ENCODE measurements at places on chromosomes 5 and 9. TPM values are rescaled to one million over a fixed set of nuclear protein-coding genes. Genes with fewer than 3 reads are reported as not detected.

IFNE gene
- total RNA-seq, result 0.35 TPM

LURAP1L gene
- total RNA-seq, result 0.74 TPM

ZCCHC7 gene
- total RNA-seq, result 29.8 TPM

PCDHB14 gene
- 4.1 TPM for total RNA-seq

TEX10 gene
- total RNA-seq, result 98.7 TPM

ADAMTS12 gene
- total RNA-seq, result 12.4 TPM

PCDHGB2 gene
- total RNA-seq, result 5.8 TPM

MYOT gene
- not detected for total RNA-seq

GRCh38 chr9:137430723-137431415, 7.7 kb downstream of the NOXA1 start:
- DNase-seq, result no peak

GRCh38 chr5:19676895-19677294, 311.1 kb downstream of the CDH18 start:
- no peak for DNase-seq

GRCh38 chr5:90201923-90202322, 207.6 kb downstream of the CETN3 start:
- DNase-seq, result no peak

DNA sequence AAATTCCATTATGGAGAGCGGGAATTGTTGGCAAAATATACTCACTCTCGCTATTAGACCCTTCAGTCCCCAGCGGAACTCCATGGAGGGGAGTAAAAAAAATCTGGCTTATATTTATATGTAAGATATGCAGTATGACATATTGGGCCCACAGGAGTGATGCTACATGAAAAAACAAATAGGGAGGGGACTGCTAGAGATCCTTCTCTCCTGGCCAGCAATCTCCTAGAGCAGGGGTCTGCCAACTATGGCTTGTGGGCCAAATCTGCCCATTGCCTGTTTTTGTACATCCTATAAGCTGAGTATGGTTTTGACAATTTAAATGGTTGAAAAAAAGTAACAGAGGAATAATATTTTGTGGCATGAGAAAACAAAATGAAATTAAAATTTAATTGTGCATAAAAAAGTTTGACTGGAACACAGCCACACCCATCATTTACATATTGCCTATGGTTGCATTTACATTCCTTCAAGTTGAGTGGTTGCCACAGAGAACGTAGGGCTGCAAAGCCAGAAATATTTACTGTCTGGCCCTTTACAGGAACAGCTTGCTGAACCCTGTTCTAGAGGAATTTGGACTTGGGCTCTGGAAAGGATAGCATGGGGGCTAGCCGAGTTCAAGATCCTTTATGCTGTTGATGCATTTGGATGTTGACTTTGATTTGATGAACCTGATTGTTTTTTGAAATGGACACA, 197.3 kb upstream of the CLINT1 start:
- no peak for DNase-seq

- no peak for DNase-seq
Measured at GRCh38 chr5:73674669-73675004, 48.6 kb downstream of the ARHGEF28 start.

GRCh38 chr5:156367597-156367996, 40.6 kb downstream of the SGCD start:
- peak; percentile 17 for DNase-seq

GRCh38 chr5:95801532-95801931, 21.0 kb downstream of the GLRX start:
- no peak for DNase-seq

DNA sequence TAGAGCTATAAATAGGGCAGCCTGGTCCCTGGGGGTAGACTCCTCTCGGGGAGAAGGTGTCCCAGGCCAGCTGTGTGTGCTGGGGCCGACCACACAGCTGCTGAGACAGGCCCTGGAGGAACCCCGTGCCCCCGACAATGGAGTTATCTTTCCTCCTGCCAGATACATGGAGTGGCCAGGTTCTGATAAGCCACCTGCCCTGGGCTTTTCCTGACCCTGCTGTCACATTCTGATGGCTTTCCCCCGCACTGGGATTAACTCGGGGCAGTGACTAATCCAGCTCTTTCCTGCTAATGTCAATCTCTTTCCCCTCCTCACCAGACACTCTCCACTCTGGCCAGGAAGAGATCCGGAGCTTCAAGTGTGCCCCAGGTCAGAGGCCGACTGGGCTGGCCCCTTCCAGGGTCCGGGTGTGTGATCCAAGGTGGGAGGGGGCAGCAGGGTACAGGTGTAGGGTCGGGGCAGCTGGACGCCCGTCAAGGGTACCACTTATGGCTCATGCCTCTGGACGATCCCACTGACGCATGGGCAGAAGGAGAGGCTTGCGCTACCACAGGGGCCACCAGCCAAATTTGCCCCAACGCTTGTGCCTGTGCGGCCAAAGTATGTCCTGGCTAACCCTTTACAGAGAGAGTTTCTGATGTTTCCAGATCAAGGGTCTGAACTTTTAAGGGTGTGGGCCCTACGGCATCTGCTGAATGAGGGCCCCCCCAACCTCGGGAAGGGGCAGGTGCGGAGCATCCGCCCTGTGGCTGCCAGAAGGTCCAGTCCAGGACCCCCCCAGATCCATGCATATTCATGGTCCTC, 20.6 kb upstream of the COL5A1 start:
- no peak for DNase-seq

GRCh38 chr9:105414947-105415661, 32.7 kb upstream of the FSD1L start:
- DNase-seq, result peak; percentile 90

DNA sequence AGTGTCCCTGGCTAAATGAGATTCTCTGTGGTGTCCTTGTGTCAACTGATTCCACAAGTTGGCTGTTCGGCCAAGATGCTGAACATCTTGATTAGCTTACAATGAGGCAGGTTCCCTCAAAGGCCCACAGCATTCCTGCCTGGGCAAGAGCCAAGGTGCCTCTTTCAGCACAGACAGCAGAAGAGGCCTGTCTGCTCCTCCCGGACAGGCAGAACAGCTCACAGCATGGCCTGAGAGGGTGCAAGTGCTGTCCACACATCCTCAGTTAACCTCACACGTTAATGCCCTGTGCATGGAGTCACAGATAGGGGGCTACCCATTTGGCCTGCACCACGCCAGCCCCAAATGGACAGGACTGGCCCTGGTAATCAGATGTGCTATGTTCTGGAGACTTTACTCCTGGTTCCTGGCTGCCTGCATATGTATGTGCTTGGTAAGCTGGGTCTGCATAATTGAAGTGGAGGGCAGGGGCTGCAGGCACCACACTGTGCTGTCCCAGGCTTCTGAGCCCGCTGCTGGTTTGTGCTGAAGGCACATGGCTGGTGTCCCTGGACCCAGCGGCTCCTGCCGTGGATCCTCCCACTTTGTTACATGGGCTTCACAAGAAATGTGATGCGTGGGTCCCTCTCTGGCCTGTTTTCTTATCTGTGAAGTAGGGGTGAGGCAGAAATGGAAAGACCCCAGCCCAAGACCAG, 8.9 kb downstream of the CSF2 start:
- DNase-seq, result no peak

GRCh38 chr9:14451949-14452348, 138.0 kb upstream of the NFIB start:
- no peak for DNase-seq

DNA sequence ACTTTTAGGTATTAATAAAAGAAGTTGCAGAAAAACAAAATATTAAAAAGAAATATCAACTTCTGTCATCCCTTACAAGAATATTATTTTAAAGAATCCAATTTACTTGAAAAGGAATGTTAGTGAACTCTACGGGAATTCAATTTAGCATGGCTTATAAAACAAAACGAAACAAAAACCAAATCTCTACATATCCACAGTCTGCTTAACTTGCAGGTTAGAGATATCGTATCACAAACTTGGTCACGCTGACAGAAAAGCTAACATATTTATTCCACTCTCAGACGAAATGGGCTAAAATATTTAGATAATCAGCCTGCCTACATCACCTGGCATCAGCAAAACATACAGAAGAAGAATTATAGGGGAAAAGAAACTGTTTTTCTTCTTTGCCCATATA, 92.7 kb downstream of the MPDZ start:
- no peak for DNase-seq

DNA sequence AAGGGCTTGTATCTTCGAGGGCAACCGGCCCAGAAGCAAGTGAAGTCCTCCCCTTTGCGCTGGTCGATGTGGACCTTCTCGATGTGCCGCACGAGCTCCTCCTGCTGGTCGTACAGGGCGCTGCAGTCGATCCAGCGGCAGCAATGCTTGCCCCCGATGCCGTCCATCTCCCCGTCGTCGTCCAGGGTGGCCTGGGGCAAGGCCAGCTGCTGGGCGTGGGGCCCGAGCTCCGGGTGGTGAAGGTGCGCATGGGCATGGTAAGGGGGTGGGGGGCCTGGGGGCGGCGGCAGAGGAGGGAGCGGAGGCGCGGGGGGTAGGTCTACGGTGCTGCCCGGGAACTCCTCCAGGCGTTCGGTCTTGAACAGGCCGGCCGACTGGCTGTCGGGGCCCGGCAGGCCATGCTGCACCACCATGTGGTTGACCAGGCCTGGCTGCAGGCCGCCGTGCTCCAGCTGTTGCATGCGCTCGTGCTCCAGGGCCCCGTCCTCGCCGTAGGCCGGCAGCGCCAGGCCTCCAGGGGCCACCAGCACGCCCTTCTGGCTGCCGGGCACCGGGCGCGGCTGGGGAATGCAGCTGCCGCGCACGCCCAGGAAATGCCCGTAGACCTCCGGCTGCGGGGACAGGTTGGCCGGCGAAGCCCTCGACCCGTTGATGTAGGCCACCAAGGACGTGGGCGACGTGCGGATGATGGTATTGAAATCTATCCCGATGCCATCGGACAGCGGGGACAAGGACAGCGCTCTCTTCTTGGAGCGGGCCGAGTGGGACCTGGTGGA, 181.8 kb downstream of the GLIS3 start:
- DNase-seq, result peak; percentile 61

- DNase-seq, result no peak
Measured at GRCh38 chr9:86041311-86041741, 58.0 kb downstream of the GOLM1 start.

GRCh38 chr5:58542709-58543108, 40.2 kb upstream of the RAB3C start:
- no peak for DNase-seq

DNA sequence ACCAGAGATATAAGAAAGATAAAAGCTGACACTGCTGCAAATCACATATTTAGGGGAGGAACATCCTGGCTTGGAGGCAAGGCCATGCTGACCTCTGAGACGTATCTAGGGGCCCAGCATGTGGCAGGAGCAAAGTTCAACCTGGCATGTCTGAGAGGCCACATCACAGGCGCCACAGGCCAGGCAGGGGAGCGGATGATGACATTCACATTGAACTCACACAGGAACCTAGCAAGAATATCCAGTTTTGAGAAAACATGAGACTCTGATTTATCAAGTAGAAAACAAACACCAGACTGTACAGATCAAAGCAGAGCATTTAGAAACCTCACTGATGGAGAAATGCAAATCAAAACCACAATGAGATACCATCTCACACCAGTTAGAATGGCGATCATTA, 64.2 kb upstream of the STK32A start:
- DNase-seq, result no peak

DNA sequence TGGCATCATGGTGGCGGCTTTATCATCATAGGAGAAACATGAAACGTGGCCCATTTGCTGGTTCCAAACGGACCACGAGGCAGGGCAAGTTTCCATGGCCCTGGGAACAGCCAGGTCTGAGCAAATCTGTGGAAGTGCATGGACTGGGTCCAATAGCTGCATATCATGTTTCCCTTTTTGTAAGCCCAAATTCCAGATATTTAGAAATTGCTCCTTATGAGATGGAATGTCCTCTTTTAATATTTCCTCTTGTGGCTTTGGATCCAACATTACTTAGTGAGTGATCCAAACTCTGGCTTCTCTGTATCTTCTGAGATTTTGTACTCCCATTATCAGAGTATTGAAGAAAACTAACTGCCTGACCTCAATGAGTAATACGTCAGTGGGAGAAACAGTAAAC, 79.8 kb upstream of the FBXL7 start:
- no peak for DNase-seq

DNA sequence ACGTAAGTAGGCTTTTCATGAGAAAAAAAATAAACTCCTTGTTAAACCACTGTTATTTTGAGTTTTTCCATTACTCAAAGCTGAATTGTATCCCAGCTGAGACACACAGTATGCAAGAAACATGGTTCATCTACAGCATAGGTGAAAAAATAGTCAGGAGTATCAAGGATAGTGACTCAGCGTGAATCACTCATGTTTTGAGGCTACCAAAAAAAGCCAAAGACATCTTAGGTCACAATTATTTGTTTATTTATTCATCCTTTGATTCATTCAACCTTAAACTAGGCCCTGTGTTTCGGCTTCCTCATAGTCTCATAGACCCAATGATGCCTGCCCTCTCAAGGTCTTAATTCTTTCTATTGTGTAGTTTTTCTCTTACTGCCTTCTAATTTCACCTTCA, 32.9 kb upstream of the STX17 start:
- no peak for DNase-seq

GRCh38 chr5:16253856-16254255, 74.3 kb upstream of the MARCHF11 start:
- peak; percentile 54 for DNase-seq

GRCh38 chr5:127840198-127840524, 137.0 kb downstream of the CCDC192 start:
- no peak for DNase-seq

- no peak for DNase-seq
Measured at GRCh38 chr9:82582693-82583092, 480.2 kb downstream of the RASEF start.
